Liver (tissue), 10 donors: ENCODE measurements at places on chromosomes 3 and 15. TPM values are rescaled to one million over a fixed set of nuclear protein-coding genes. Genes with fewer than 3 reads are reported as not detected.

DNA sequence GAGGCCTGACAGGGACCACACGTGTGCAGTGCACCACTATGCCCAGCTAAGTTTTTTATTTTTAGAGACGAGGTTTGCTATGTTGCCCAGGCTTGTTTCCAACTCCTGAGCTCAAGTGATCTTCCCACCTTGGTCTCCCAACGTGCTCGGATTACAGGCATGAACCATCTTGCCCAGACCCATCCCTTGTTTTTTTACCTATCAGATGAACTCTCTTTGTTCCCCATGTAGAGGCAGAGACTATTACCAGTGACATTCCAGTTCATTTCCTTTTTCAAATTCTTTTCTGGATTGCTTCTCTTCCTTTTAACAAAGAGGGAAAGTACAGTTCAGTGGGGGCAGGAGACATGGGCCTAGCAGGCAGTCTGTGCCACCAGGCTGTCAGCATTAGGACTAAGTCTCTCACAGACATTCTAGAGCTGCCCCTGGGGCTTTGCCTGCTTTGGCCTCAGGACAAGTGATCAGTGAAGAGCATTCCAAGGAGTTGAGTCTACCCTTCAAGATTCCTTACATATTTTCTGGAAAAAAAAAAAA, 103.5 kb upstream of the SLC7A14 start:
- no peak for DNase-seq

GRCh38 chr3:14520149-14520548, 20.0 kb downstream of the GRIP2 start:
- DNase-seq, result no peak

DNA sequence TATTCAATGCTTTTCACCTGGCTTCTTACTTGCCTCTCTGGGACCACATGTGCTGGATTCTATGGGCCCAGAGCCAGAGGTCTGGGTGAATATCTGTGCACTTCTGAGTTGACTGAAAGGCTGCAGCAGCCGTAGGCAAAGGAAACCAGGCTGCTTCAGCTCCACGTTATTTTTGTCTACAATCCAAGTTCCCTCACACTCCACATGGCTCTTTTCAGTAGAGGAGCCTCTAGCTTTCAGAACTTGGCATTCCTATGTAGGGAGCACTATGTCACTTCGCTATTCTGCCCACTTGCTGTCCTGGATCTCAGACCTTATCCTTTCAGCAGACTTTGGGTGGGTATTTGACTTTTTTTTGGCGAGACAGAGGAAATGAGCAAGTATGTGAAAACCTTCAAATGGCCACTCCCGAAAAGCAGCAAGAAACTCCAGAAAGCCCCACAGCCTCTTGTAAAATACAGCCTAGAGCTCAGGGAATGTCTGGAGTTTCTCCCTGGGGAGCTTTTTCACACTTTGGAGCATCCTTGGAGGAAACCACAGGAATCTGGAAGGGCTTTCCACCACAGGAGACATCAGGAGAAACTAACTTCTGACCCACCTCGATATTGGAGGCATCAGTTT, 80.9 kb downstream of the DUT start:
- DNase-seq, result no peak

The AHSG gene
- polyA plus RNA-seq, result 1,784 TPM

DNA sequence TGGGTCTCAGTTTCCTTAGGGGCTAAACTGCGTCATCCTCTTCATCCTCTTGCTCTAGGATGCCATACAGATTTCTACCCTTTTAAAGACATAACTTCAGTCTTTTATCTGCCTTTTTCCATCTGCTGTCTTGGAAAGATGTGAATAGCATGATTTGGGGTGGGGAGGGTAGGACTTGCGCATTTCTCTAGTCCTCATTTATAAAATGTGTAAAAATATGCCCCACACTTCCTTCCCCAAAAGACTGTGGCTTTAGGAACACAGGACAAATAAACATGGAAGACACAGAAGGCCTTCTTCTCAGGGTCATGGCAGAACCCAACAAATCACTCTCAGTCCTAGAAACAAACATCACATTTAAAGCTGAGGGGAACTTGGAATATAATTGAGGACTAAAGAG, 48.4 kb upstream of the BCL6 start:
- DNase-seq, result no peak
